ENCODE measurements at places on chromosomes 3 and 15.

GRCh38 chr15:85008474-85009260 lies 27.0 kb downstream of the PDE8A start:
- DNase-seq, result no peak

DNA sequence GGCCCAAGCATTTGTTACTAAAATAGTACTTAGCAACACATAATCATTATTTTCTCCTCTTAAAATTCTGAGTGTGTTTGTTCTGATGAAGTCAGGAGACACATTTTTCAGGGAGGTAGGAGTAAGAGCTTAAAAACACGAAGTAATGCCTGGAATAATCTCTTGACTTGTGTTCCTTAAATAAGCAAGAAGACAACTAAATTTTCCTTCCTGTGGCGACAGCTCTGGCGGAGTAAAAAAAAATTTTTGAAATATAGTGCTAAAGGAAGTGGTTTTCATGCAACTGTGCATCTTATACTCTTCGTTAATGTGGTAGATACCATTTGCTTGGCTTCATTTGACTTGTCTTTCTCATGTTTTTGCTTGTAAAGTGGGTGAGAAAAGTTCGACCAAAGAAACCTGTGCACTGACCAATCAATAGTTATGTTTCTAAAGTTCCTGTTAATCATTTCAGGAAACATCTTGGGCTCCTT lies 11.1 kb upstream of the MBNL1 start:
- DNase-seq, result no peak

- no peak for DNase-seq
Measured at GRCh38 chr3:105394177-105394576, 27.5 kb downstream of the ALCAM start.

DNA sequence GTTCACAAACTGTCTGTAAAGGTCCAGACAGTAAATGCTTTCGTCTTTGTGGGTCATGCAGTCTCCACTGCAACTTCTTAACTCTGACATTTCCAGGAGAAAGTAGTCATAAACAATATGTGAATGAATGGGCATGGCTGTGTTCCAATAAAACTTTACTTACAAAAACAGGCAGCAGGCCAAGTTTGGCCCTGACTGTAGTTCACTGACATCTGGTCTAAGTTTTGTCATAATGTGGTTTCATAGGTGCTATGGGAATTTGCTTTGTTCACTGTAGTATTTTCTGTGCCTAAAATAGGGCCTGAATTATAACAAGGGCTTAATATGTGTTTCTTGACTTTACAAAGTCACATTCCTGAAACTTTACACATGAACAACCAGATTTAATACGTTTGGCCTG lies 186.0 kb upstream of the KBTBD8 start:
- DNase-seq, result no peak

DNA sequence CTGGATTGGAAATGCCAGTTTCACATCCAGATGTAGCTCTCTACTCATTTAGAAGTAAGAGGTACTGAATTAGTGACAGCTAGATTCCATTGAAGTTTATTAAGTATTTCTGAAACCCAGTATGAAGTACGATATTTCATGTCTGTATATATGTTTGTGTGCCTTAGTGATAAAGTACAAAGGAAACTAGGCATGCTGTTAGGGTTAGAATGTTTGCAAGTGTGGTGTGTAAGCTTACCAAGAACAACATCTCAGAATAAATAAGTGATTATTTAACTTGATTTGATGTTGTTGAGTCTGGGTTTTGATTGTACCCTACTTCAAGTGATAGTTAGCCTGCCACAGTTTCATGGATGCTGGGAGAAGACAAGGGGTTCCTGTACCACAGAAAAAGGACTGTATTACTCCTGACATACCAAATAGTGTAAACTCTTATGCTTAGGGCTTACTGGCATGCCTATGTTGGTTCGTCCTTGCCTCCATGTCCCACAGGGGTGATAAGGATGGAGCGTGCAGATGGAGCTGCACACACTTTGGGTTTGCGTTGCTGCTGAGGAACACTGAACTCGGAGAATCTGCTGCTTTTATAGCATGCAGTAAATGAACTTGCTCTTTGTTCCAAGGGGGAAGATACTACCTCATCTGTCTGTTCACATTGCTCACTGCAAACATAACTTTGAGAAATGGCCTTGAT lies 43.6 kb downstream of the FNDC3B start:
- no peak for DNase-seq

DNA sequence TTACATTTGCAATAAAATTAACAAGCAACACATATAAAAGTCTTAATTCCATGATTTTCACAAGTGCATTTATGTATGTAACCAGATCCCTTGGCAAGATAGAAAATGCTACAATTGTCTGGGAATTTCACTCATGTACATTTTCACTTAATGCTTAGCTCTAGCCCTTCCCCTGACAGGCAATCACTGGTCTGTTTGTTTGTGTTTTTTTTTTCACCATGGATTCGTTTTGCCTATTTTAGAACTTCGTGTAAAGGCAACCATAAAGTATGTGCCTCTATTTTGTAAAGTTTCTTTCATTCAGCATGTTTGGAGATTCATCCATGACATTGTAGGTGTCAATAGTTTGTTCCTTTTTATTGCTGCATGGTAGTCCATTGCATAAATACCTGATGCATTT lies 260.9 kb upstream of the SLCO3A1 start:
- DNase-seq, result no peak

DNA sequence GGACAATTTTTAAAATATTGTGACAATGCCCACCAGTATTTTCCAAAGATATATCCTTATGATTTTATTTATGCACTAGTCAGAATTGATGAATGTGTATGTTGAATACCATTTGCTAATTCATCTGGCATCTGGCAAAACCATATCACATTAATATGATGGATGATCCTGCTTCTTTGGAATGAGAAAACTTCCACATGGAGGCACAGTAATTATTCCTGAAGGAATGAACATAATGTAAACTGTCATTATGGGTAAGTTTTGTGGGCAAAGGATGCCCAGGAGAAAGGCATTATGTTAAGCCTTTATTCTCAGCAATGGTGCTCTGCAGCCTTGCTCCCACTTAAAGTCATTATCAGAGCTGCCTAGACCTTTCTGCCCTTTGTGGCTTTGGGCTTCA lies 113.0 kb upstream of the MME start:
- DNase-seq, result no peak

GRCh38 chr15:68620721-68621527 lies 42.1 kb downstream of the CORO2B start:
- DNase-seq, result peak; percentile 77

- DNase-seq, result no peak
Measured at GRCh38 chr15:93882141-93882540, 349.2 kb upstream of the MCTP2 start.

DNA sequence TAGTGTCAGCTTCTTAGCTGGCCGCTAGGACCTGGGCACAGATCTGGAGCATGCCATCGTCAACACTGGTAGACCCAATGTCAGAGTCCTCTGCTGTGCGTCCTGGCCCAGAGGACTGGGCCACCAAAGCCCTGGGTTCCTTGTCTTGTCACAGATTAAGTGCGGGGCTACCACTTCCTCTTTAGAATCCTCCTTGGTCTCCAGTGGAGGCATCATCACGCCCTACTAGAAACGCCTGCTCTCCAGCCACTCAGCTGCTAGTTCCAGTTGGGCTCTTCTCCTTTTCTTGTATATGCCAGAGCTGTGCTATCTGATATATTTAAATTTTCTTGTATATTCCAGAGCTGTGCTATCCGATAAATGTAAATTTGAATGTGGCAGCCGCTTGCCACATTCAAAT lies 11.2 kb downstream of the PPCDC start:
- DNase-seq, result no peak

DNA sequence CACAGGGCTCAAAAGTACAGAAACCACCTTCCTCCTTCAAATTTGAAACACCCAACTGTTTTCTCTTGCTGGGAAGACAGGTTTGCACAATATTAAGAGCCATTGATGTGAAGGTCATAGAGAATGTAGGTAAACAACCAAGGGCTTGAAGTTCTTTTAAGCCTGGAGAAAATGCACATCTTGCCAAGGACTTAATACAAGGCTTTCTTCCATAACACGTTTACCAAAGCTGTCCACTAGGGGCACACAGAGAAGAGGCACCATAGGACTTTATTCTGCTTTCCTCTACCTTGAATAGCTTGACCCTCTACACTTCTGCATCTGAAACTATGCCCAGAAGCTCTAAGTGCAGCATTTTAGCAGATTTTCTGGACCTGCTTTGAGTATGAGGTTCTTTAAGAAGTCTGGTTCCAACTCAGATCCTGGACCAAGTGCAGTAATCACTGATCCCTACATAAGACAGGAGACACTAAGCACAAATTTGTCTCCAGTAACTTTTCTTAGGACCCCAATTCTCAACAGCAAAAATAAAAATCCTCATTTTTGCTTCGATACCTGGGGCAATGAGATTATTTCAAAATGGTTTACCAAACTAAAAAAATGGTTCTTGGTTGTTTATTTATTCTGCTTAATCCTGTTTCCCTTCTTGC lies 138.0 kb downstream of the FBN1 start:
- DNase-seq, result no peak

- DNase-seq, result no peak
Measured at GRCh38 chr3:136277634-136278033, 27.5 kb downstream of the PCCB start.

GRCh38 chr3:46564190-46565021 lies 1.7 kb downstream of the LRRC2 start:
- no peak for DNase-seq

DNA sequence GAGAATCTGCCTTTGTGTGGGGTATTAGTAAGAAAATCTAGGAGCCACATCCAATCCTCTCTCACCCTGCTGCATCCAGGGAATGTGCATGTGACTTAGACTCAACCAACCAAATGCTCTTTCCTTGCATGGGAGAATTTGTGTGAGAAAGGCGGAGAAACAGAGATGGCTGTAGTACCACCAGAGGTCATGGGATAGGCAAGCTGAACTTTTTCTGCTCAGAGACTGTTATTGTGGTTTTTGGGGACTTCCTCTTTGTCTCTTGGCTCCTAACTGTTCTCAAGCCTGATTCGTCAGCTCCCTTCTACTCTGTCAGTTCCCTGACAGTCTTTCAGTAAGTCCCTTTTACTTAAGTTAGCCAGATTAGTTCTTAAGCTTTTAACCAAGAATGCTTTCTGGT lies 2.6 kb upstream of the ZSCAN2 start:
- DNase-seq, result no peak

GRCh38 chr3:69020424-69020823 lies 6.9 kb upstream of the EOGT start:
- no peak for DNase-seq

GRCh38 chr3:170095771-170096170 lies 58.0 kb downstream of the GPR160 start:
- no peak for DNase-seq

GRCh38 chr3:152970851-152971250 lies 135.9 kb downstream of the P2RY1 start:
- DNase-seq, result no peak

DNA sequence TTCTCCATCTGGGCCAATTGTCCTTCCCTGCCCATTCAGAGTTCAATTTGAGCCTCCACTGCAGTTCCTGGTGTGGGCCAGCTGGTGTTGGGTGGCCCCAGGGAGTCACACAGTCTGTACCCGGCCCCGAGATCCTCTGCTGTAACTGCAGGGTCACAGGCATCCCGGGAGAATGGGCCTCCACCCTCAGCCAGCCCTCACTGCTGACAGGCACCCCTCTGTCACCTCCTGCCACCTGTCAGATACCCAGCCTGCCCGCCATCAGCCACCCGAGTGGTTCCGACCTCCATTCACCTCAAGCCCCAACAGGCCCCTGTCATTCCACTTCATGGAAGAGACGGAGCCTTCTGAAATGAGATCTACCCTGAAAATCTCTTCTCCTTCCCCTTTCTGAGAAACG lies 73.2 kb downstream of the ST8SIA2 start:
- DNase-seq, result no peak

- DNase-seq, result no peak
Measured at GRCh38 chr15:31222773-31223341, 103.8 kb upstream of the KLF13 start.

DNA sequence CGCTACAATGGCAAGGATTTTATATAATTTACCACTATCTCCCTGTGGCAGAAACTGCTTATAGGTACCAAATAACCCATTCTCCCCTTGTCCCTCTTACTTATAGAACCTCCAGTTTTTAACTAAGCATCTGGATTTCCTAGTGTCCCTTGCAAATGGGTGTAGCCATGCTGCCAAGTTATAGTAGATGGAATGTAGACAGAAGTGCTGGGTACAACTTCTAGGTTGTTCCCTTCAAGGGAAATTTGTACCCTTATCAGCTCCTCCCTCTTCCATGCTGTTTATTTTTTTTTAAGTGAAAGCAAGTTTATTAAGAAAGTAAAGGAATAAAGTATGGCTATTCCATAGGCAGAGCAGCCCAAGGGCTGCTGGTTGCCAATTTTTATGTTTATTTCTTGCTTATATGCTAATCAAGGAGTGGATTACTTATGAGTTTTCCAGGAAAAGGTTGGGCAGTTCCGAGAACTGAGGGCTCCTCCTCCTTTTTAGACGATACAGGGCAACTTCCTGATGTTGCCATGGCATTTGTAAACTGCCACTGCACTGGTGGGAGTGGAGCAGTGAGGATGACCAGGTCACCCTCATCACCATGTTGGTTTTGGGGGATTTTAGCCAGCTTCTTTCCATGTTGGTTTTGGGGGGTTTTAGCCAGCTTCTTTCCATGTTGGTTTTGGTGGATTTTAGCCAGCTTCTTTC lies 40.1 kb upstream of the TM4SF19 start:
- no peak for DNase-seq

DNA sequence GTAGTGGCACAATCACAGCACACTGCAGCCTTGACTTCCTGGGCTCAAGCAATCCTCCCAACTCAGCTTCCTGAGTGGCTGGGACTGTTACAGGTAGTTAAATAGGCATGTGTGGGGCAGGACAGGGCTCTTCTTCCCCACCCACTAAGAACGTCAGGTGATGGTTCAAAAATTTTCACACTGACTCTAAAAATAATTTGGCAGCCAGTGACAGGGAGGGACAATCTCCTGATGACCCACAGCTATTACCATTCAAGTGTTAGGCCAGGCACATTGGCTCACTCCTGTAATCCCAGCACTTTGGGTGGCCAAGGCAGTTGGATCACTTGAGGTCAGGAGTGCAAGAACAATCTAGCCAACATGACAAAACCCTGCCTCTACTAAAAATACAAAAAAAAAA lies 12.2 kb upstream of the TRMT10C start:
- DNase-seq, result no peak

DNA sequence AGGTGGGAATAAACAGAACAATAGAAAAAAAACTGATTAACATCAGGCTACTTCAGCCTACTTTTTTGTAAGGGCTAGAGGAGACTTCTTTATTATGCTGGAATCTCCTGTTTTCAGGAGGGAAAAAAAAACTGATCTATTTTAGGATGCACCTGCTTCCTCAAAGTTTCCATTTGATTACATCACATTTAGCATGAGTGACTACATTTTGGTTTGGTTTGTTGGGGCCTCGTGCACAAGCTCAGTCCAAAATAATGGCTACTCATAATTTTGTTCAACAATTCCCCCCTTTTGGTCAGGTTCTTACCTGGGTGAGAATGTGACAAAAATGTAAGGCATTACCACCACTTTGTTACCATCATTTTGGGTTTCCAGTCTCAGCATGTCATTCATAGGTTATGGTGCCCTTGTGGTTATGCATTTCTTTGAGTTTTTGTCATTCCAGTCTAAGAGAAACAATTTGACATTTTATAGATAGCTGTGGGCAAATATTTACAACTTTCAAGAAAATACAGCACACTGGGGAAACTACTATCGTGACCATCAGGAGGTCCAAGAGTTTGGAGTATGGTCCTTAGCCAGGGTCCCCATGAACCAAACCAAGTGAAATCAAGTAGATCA lies 93.6 kb upstream of the ATP11B start:
- no peak for DNase-seq

GRCh38 chr3:12893247-12893646 lies 51.9 kb upstream of the RPL32 start:
- no peak for DNase-seq

- no peak for DNase-seq
Measured at GRCh38 chr3:27678234-27678633, 43.9 kb downstream of the EOMES start.
